ENCODE measurements at places on chromosomes 11 and 22. TPM values are rescaled to one million over a fixed set of nuclear protein-coding genes. Genes with fewer than 3 reads are reported as not detected.

Gene KRTAP5-9
- total RNA-seq, result not detected

Gene PNPLA3
- total RNA-seq, result 3.0 TPM

Gene PLAAT4
- 8.5 TPM for total RNA-seq

GRCh38 chr11:67310246-67311050, 7.1 kb downstream of the SSH3 start:
- DNase-seq, result no peak

- peak; percentile 82 for DNase-seq
Observed at GRCh38 chr11:2085251-2086066, 53.7 kb downstream of the IGF2 start.

- no peak for DNase-seq
Observed at GRCh38 chr11:42410251-42410955, 901.4 kb upstream of the API5 start.

DNA sequence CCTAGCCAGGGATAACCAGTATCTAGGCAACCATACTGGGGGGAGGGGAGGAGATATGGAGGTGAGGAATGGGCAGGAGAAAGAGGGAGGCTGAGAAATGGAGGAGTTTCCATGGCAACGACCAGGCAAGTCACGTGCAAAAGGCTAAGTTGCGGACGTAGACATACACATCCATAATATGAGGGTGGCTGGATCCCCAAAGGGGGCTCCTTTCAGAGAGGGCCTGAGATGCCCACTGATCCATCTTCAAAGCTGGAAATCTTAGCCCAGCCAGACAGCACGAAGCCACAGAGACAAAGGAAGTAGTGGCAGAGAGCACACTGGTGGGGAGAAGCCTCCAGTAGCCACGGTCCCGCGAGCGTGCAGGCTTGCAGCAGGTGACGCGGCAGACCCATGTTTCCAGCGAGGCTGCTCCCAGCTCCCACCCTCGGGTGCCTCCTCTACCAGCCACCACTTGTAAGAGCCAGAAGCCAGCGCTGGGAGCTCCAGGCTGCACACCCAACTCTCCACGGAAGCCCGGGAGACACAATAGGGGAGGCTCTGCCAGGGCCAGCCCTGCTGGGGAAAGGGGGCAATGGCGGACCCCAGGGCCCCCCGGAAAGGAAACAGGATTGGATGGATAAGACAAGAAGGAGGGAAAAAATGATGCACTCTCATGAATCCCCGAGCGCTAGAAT, 938 bp downstream of the FXYD6 start:
- peak; percentile 79 for DNase-seq

GRCh38 chr11:74739546-74740270, 8.5 kb upstream of the CHRDL2 start:
- peak; percentile 83 for DNase-seq

- DNase-seq, result no peak
Observed at GRCh38 chr11:3202305-3202704, 16.3 kb downstream of the MRGPRG start.

- DNase-seq, result no peak
Observed at GRCh38 chr22:41446057-41446501, 522 bp downstream of the TOB2 start.

GRCh38 chr22:41772198-41772597, 28.3 kb upstream of the CCDC134 start:
- DNase-seq, result no peak

DNA sequence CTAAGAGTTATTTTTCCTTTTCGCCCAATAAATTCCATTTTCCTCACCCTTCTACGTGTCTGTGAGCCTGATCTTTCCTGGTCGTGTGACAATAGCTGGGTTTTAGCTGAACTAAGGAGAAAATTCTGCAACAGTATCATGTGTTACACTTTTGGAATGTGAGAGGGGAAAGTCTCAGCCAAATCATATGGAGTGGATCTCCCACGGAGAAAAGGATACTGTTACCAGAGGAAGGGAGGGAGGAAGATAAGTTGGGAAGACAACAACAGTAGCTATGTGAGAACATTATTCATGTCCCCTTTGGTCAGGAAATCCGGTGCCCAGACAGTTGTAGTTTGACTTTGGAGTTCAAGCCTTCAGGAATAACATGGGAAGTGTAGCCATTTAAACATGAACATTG, 584.0 kb upstream of the RAG2 start:
- no peak for DNase-seq

GRCh38 chr11:114738954-114739353, 60.6 kb downstream of the NXPE2 start:
- no peak for DNase-seq

- no peak for DNase-seq
Observed at GRCh38 chr11:114260483-114260882, 35.7 kb upstream of the NNMT start.

DNA sequence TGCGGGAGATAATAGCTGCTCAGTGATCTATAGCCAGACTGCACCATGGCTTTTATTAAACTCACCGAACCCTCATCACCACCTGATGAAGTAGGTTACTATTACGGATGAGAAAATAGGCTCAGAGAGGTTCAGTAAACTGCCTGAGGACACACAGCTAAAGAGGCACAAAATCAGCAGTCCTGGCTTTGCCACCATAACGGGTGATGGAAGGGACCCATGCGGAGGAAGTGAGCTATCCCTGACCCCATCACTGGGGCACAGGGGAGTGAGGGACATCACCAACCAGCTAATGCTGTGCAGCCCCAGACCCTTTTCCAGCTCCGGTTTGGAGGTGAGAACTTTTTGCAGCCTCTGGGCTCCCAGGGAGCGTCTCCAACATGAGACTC, 7.3 kb upstream of the DERL3 start:
- DNase-seq, result no peak

GRCh38 chr11:19432370-19433061, 191.8 kb upstream of the E2F8 start:
- DNase-seq, result no peak

DNA sequence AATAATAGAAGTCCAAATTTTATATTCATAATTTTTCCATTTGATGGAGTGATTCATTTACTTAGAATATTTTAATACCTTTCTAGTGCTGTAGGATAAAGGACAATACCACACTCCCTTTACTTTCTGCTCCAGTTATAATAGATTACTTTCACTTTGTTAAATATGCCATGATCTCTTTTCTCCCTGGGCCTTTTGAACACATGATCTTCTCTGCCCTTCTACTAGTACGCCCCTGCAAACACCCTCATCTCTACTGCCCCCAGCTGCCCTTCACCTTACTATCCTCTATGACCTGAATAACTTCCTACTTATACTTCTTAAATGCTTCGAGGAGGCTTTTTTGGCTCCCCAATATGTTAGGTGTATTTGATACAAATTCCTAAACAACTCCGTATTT, 177.3 kb downstream of the GUCY1A2 start:
- DNase-seq, result no peak

DNA sequence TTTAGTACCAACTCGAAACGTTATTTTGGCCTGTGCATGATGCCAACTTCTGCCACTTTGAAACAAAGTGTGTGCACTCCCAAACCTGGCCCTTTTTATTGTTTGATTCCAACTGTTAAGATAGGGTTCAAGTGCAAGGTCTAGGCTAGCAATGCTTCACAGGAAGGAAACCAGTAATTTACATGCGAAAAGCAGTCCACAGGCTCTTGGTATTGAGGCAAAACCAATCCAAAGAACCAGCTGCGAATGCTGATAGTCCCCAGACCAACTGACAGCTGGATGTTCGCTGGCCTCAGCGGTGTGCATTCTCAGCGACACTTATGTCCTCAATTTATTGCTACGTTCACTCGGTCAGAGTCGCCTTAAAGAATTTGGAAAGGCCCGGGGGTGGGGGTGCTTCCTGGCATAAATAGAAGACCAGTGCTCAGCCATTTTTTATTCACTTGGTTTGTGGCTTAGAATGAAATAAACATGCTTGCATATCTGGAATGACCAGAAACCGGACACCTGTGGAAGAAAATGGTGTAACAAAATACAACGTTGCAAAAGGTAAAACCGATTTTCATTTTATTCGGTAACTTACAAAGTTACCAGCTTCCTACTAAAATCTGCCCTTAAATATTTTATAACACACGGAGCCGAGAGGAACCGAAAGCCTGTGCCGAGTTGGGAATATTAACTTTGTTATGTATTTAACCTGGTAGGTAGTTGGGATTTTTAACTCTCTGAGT, 1.6 kb downstream of the CPT1A start:
- DNase-seq, result no peak

GRCh38 chr11:128512474-128512996, 74.8 kb downstream of the ETS1 start:
- DNase-seq, result no peak

- no peak for DNase-seq
Observed at GRCh38 chr11:18567081-18567480, 21.5 kb downstream of the UEVLD start.

DNA sequence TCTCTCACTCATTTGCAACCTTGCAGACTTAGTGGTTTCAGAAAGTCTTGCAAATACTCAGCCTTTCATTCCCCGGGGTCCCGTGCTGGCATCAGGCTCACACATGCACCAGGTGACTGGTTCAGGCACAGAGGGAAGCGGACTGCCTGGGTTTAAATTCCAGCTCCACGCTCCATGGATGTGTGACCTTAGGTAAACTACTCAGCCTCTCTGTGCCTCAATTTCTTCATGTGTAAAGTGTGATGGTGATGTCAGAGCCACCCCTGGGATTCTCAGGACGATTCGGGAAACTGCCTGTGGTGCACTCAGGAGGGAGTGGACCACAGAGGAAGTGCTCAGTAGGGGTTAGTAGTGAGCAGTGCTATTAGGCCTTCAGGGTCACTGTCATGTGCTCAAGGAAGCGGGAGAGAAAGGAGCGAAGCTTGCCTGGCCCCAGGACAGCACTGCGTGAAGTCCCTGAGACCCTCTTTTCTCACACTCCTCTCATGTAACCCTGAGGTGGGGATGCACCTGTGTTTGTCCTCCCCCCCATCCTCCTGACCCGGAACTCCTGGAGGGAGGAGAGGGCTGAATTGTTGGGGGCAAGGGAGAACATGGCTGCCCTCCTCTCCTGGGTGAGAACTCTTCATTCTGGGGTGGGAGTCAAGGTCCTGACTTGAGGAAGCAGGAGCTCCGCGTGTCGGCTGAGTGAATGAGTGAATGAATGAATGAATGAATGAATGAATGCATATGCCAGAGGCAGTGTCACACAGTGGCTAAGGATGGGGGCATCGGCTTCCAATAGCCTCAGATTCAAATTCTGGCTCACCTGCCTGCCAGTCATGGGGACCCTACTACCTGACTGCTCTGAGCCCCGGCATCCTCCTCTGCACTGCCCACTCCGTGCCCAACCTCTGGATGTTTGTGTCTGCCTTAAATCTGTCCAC, 14.4 kb upstream of the UPK3A start:
- no peak for DNase-seq

- DNase-seq, result no peak
Observed at GRCh38 chr11:64789331-64790204, 11.2 kb upstream of the SF1 start.

GRCh38 chr11:47981667-47982404, 1.5 kb downstream of the PTPRJ start:
- no peak for DNase-seq

- DNase-seq, result peak; percentile 82
Observed at GRCh38 chr22:40407831-40408717, 37.7 kb downstream of the SGSM3 start.

GRCh38 chr11:78940500-78941225, 366.0 kb upstream of the NARS2 start:
- no peak for DNase-seq

DNA sequence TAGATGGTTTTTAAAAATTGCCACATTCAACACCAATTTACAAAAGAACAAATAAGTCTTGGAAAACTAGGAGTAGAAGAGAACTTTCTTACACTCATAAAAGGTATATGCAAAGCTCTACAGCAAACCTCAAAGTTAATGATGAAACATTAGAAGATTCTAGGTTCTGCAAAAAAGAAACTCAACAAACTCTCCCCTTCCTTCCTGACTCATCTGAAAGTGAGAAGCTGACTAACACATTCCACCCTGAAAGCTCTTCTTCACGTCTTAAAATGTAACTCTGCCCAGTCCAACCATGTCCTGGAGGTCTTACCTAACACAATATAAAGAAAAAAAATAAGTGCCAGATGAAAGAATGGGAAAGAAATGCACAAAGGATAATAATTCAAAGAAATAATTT, 218.9 kb upstream of the ISX start:
- no peak for DNase-seq

DNA sequence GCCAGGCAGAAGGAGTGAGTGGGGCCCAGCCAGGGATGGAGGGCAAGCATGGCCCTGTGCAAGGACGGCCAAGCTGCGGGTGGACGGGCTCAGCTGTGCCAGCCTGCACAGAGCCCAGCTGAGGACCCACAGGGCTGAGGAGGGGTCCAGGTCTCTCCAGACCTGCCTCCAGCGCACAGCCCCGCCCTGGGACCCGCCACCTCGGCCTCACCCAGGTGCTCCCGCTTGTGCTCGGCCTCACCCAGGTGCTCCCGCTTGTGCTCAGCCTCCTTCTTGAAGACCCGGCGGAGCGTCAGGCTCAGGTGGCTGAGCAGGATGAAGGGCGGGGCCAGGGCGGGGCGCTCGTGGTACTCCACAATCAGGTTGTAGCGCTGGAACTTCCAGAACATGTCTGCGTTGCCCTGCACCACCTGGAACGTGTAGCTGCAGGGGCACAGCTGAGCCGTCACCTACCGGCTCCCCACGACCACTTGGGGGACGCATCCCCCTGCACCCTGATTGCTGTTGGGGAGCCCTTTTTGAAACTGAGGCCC, 6.4 kb downstream of the TSSC4 start:
- no peak for DNase-seq

All from osteocyte (in vitro differentiated cells).